ENCODE measurements at places on chromosomes 12 and 14.
A peak's percentile ranks its signal among the peaks of the same experiment; 100 is the strongest.

DNA sequence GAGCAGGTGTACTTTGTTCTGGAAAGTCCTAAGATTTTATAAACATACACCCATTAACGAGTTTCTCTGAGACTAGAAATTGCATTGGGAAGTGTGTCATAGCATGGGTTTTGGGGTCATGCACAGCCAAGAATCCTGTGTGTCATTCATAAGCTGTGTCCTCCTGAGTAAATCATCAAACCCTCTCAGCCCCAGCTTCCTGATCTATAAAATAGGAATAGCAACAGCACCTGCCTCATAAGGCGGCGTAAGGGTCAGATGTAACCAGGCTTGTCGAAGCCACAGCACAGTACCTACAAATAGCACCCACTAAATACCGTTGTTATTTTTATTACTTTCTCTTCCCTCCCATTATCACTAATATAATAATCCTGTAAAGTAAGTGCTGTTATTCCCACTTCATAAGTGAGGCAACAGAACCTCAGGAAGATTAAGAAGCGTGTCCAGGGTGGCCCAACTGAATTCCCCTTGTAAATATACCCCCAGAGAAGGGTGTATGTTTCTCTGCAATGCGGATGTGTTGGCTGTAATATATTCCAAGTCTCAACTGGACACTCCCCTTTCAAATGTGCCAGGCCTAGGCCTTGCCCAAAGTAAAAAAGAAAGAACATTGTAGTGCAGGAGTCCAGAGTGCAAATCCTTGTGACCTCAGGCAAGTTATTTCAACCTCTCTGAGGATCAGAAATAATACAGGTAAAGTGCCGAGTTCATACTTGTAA lies 188.3 kb upstream of the BCL2L14 start:
- DNase-seq, result no peak

GRCh38 chr12:58881816-58882215 lies 38.5 kb downstream of the LRIG3 start:
- DNase-seq, result no peak

DNA sequence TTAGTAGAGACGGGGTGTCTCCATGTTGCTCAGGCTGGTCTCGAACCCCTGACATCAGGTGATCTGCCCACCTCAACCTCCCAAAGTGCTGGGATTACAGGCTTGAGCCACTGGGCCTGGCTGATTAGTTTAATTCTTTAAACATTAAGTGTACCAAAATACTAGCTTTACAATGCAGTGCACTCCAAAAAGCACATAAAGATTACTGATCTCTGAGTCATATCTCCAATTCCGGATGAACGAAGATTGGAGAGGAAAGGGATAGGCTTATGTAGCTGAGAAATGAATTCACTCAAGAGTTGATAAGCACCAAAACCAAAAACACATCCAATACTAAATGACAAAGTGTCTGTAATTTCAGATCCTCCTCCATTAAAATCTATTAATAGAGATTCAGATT lies 15.1 kb downstream of the NAV3 start:
- no peak for DNase-seq

DNA sequence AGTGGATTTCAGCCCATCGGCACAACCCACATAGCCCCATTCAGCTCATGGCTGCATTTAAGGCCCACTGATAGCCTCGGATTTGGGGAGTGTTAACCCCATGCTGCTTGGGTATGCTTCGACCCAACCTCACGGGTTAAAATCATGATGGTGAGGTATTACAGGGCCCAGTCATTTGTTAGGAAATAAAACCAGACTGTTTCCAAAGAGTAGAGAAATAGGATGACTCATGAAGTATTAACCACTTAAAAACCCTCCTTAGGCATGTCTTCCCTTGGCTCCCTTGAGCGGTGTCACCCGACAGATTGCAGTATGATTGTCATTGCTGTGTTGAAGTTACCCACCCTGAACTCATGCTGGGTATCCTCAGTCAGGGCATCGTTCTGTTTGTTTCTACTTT lies 289.1 kb downstream of the CACNA1C start:
- peak; percentile 89 for DNase-seq

DNA sequence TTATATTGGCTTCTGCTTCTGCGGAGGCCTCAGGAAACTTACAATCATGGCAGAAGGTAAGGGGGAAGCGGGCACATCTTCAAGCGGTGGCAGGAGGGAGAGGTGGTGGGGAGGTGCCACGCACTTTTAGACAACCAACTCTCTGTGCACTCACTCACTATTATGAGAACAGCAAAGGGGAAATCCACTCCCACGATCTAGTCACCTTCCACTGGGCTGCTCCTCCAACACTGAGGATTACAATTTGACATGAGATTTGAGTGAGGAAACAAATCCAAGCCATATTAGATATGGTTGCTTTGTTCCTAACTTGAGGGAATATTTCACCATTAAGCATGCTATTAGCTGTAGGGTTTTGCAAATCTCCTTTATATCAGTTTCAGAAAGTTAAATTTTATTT lies 80.3 kb downstream of the UNC79 start:
- peak; percentile 42 for DNase-seq

GRCh38 chr14:49637534-49638078 lies 2.6 kb upstream of the DNAAF2 start:
- no peak for DNase-seq

- DNase-seq, result peak; percentile 36
Measured at GRCh38 chr12:110100315-110100970, 23.7 kb upstream of the IFT81 start.

- no peak for DNase-seq
Measured at GRCh38 chr12:95322326-95322725, 104.7 kb downstream of the VEZT start.

DNA sequence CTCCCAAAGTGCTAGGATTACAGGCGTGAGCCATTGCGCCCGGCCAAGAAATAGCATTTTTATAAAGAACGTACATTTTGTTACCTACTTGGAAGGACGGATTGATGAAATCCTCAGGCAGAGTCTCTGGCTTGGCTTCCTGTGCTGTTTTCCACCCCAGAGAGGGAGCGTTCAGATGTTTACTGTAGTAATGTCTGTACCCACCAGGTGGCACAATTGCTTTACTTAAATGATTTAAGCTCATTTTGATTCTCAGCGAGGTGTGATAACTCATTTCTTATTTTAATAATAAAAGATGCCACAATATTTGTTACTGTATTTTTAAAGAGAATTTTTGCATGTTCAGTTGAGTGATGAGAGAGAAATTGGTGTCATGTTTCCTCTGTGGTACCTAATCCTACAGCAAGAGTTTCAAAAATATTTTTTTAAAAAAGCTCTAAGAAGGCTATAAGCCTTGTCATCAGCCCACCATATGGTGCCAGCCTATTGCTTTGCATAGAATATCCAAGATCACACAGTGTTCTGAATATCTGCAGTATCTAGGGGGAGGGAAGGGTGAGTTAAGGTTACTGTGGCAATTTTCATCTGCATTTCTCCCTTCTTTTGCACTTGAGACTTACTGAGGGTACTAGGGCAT lies 82.6 kb upstream of the TRAF3 start:
- DNase-seq, result peak; percentile 94

GRCh38 chr12:70449753-70450341 lies 83.8 kb downstream of the KCNMB4 start:
- DNase-seq, result no peak

Data from inflammatory macrophage treated with lipopolysaccharide for 1 hour (primary cell).